Tracheal epithelial cell (primary cell): ENCODE measurements at places on chromosomes 16 and 17. TPM values are rescaled to one million over a fixed set of nuclear protein-coding genes. Genes with fewer than 3 reads are reported as not detected.

Gene HBA2
- total RNA-seq: not detected in 2 replicates

Gene CDC6
- 3.2 and 6.5 TPM in 2 replicates for total RNA-seq

Gene FBXO39
- not detected in 2 replicates for total RNA-seq

Gene GNGT2
- not detected in 2 replicates for total RNA-seq

Gene NUDT7
- total RNA-seq: 2.6 and 3.4 TPM in 2 replicates

Gene TMC5
- 0.43 TPM in 1 of 2 replicates, not detected in the other for total RNA-seq

Gene PHOSPHO1
- not detected in 2 replicates for total RNA-seq

Gene B3GNT9
- total RNA-seq: 8.9 and 15.8 TPM in 2 replicates

Gene AARSD1
- total RNA-seq: 11.9 and 14.0 TPM in 2 replicates

Gene CACNA1G
- not detected in 2 replicates for total RNA-seq

Gene HBA1
- not detected in 2 replicates for total RNA-seq

Gene MYCBPAP
- 0.43 and 0.96 TPM in 2 replicates for total RNA-seq

Gene CA5A
- total RNA-seq: not detected in 2 replicates

Gene ZNF821
- total RNA-seq: 5.5 TPM in 2 replicates

Gene PITPNC1
- 15.4 and 20.7 TPM in 2 replicates for total RNA-seq

Gene UMOD
- total RNA-seq: not detected in 2 replicates

Gene CFAP97D1
- not detected in 2 replicates for total RNA-seq

Gene MPRIP
- 158 and 182 TPM in 2 replicates for total RNA-seq

Gene PRKCB
- total RNA-seq: 0.21 TPM in 1 of 2 replicates, not detected in the other

Gene NPIPB9
- 1.2 TPM in 1 of 2 replicates, not detected in the other for total RNA-seq

Gene ZNF830
- 10.6 and 12.4 TPM in 2 replicates for total RNA-seq

Gene METTL22
- total RNA-seq: 29.9 and 67.6 TPM in 2 replicates

Gene MYH8
- total RNA-seq: not detected in 2 replicates

Gene USB1
- 31.1 and 84.8 TPM in 2 replicates for total RNA-seq

Gene GAST
- total RNA-seq: 2.1 TPM in 1 of 2 replicates, not detected in the other

Gene MC1R
- total RNA-seq: 1.2 and 1.9 TPM in 2 replicates

Gene TOP3A
- 12.6 and 19.0 TPM in 2 replicates for total RNA-seq
